Effector CD4-positive, alpha-beta T cell (primary cell): ENCODE measurements at places on chromosomes 4 and X.

DNA sequence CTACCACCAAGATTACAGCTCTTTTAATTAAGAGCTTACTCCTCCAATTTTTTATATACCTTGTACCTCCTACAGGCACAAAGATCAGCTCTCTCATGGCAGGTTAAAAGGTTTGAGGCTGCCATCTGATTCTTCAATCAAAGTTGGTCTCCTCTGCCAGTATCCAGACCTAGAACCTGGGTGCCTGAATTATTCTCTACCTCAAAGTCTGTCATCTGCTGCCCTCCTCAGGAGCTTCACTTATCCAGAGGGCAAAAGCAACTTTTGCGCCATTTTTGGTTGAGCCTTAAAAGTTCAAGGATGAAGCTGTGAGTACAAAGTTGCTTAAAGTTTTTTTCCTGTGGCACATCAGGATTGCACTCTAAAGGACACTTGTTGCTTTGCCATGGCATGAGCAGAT lies 343.7 kb upstream of the PPP1R2C start:
- no peak for DNase-seq

DNA sequence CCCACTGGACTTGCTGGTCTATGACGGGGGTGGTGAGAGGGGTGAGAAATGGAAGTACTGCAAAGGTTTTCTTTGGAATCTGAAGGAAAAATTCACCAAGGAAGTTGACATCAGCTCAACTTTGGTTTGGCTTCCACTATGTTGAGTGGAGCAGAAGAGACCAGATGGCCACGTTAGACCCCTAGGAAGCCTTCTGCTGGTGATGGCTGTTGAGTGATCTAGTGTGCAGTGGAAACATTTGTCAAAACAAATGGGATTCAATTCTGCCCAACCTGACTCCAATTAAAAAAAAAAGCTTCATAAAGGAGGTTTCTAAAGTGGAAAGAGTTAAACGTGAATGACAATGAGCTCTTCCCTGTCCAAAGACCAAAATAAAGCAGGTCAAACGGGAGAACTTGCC lies 25.7 kb downstream of the SEL1L3 start:
- no peak for DNase-seq

- no peak for DNase-seq
Measured at GRCh38 chrX:47177079-47177478, 16.6 kb upstream of the UBA1 start.

GRCh38 chr4:2958446-2958845 lies 4.8 kb downstream of the NOP14 start:
- DNase-seq, result no peak

- DNase-seq, result no peak
Measured at GRCh38 chr4:6262847-6263487, 6.7 kb upstream of the WFS1 start.

DNA sequence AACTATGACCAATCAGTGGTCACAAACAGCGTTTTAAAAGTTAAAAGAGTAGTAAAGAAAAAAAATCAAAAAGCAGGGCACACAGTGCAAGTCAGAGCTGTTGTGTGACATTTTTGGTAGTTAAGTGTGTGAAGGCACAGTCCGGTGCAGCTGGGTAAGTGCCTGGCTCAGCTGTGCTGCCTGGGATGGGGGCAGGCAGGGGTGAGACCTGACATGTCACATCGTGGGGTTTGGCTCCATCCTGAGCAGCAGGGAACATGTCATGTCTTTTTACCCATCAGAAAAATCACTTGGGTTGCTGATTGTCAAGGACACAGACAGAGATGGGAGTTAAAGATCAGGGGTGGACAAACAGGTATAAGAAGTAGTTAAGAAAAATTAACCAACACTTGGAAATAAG lies 125.1 kb downstream of the NSUN7 start:
- no peak for DNase-seq

DNA sequence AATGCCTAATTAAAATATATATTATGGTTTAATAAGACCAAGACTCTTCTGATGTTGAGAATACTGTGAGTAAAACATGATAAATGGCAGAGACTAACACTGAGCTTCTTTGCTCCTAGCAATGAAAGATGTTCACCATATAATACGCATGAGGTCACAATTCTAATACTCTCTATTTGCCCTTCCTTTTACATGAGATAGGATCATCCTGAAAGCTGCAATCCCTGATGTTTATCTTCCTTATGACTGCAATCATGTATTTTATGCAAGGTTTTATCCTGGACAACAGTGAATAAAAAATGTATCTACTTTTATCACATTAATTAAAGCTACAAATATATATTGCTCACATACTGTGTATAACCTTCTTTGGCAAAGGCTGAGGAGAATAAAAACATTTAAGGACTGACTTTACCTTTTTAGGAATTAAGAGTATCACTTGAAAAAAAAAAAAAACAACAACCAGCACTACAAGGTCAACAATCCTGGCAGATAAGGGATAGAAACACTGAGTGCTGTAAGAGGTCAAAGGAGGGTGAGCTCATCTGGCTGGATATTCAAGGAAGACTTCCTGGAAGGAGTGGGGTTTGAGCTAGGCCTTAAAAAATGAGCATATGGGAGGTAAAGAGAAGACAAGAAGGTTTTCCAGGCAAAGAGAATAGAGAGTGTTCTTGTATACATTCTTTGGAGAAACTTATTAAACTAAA lies 99.9 kb downstream of the AREG start:
- no peak for DNase-seq

DNA sequence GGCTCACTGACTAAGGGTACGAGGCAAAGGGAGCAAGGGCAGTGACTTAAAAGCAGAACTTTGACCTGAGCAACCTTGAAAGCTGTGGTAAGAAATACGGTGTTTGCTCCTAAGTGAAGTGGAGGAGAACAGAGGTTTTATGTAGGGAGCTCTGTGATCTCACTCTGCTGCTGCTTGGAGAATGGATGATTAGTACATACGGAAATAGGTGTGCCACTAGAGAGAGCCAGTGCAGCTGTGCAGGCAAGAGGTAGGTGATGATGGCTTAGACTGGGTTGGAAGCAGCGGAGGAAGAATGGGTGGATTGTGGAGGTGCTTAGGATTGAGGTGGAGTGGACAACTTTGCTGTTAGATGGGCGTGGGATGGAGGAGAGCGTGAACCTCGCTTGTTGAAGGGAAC lies 85.0 kb downstream of the FAM193A start:
- DNase-seq, result no peak

GRCh38 chrX:34624416-34624815 lies 32.7 kb downstream of the TMEM47 start:
- no peak for DNase-seq

GRCh38 chrX:773292-774025 lies 142.9 kb downstream of the SHOX start:
- DNase-seq, result no peak

DNA sequence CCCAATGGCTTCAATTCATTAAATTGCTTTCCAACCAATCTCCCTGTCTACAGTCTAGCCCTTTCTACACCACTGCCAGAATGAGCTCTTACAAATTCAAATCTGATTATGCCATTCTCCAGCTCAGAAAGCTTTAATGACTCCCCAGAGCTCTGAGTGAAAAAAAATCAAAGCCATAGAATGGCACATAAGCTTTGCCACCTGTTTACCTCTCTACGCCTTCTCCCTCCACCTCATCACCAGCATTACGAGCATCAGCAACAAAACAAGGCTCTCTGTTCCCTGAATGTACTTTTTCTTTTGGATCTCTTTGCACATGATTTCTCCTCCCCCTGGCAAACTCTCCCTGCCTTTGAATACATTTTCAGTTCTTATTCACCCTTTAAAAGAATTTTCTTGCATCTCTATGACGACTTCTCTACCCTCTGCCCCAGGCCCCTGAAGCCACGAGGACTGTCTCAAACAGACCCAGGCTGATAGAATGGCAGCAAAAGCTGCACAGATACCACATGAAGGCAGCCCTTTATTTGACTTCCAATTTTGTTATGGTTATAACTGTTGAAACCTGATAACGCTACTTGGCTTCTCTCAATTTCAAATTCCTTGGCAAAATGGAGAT lies 516.0 kb downstream of the PCDH7 start:
- DNase-seq, result no peak

- DNase-seq, result no peak
Measured at GRCh38 chr4:62871078-62871477, 1538.2 kb downstream of the TECRL start.

DNA sequence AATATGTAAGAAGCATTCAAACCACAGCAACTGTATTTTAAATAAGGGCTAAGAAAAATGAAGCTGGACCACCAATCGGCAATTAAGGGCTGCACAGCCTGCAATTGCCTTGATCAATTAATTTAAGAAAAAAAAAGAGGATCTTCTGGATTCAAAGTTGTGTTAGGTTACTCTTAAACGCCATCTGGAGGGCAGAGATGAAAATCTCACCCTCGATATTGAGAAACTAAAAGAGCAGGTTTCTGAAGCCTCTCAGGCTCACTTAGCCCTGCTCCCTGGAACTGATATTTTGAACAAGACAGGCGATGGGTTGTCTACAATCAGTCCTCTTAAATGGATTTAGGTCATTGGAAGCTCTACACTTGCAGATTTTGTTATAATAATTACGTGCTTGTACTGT lies 579.4 kb downstream of the GRXCR1 start:
- no peak for DNase-seq

DNA sequence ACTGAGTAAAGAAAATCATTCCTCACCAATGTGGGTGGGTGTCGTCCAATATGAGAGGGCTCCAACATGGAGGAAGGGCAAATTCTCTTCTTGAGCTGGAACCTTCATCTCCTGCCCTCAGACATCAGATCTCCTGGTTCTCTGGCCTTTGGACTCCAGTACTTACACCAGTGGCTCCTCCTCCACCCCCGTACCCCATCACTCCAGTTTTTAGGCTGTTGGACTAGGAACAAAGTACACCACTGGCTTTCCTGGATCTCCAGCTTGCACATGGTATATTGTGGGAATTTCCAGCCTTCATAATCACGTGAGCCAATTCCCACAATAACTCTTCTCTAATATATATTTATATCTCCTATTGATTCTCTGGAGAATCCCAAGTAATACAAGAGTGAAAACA lies 196.9 kb downstream of the PDHA2 start:
- no peak for DNase-seq

GRCh38 chr4:174910271-174910670 lies 7.9 kb upstream of the ADAM29 start:
- no peak for DNase-seq

DNA sequence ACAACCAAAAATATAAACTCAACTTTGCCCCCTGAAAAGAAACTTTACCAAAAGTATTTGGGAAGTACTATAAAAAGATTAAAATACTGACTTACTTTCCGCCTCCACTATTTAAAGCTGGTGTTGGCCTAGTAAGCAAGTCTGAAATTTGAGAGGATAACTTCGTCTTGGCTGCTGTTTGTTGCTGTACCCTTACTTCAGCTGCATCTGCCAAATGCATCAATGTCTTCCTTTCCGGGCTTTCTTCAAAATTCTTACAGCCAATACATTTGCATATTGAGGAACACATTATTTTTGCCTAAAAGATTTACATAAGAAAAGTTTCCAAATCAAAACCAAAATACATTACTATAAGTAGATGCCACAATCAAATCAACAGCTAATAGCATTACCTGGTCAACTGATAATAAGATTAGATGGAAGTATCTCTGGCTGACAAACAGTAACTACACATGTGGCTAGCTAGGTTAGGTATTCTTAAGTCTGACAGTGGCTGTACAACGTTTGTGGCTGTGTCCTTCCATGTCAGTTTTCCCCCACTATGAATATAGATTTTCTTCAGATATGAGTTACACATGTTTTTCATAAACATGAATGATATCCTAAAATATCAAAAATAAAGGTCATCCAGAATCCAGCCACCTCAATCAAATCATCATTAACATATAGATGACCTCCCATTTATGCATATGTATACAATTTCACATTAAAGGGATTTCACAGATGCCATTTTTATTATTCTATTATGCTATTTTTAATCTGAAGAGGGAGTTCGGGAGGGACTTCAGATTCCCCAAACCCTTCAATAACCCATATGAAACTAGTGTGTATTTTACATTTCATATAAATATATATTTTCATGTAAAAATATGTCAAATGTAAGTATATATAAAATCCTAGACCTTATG lies 30.6 kb downstream of the THAP9 start:
- no peak for DNase-seq

DNA sequence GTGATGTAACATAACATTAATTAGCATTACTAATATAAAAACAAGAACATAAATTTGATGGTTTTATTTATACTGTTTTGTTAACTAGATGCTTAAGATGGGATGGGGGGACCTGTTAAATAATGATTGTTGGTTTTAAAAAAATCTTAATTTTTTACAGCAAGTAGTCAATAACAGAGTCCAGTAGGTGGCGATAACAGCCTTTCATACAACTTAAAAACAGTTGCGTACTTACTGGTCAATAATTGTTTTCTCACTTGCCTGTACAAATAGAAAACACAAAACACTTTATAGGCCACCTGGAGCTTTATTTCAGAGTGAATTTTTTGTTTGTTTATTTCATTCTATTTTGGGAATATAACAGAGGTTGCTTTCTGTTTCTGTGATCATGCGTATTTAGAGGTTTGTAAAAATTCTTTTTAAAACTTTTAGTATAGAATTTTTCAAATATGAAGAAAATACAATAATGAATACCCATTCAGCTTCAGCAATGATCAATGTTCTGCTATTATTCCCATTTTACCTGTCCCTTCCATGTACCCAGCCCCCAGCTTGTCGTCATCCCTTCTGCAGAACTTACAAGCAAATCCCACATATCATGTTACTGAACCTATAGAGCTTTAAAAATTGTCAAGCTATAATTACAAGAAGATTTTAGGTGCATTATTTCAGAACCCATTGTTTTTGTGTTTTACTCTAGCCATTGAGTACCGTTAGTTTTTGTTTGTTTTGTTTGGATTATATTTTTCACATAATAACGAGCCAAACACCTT lies 97.1 kb downstream of the MRPL1 start:
- DNase-seq, result no peak

GRCh38 chrX:133681421-133681820 lies 266.1 kb upstream of the GPC4 start:
- DNase-seq, result no peak

DNA sequence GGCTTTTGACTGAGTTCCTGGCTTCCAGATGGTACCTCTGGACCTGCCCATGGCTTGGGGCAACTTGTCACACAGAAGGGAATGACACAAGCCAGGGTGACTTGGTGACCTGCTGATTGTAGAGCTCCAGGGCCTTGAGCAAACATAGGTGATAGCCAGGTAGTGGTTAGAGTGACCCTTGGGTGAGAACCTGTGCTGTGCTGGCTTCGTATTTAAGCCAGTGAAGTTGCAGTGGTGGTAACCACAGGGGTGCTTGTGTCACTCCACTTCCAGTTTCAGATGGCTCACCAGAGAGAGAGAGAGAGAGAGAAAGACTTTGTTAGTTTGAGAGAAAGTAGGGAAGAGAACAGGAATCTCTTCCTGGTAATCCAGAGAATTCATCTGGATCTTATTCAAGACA lies 471.6 kb downstream of the ZIC3 start:
- no peak for DNase-seq

GRCh38 chr4:47482326-47482725 lies 2.7 kb upstream of the ATP10D start:
- DNase-seq, result no peak

- no peak for DNase-seq
Measured at GRCh38 chrX:39504850-39505259, 592.9 kb downstream of the BCOR start.

- DNase-seq, result peak; percentile 77
Measured at GRCh38 chrX:41085512-41085877, 250 bp downstream of the USP9X start.
